ENCODE measurements at places on chromosomes 1 and 21. TPM values are rescaled to one million over a fixed set of nuclear protein-coding genes. Genes with fewer than 3 reads are reported as not detected.

Gene CFHR3
- total RNA-seq: 0.39 TPM

Gene TRAPPC3
- 35.7 TPM for total RNA-seq

Gene AMPD1
- total RNA-seq: 8.2 TPM

Gene SIPA1L2
- 30.8 TPM for total RNA-seq

Gene TPTE
- not detected for total RNA-seq

Gene CADM3
- total RNA-seq: 1.2 TPM

Gene SPRR2G
- 13.6 TPM for total RNA-seq

Gene HPCA
- not detected for total RNA-seq

Gene FYB2
- 0.30 TPM for total RNA-seq

Gene TMPRSS2
- 0.69 TPM for total RNA-seq

- no peak for DNase-seq
Measured at GRCh38 chr1:7319196-7319595, 451.9 kb upstream of the VAMP3 start.

- DNase-seq: no peak
Measured at GRCh38 chr1:192022827-192023226, 135.4 kb upstream of the RGS18 start.

GRCh38 chr1:238343852-238344251 lies 453.1 kb upstream of the ZP4 start:
- DNase-seq: no peak

DNA sequence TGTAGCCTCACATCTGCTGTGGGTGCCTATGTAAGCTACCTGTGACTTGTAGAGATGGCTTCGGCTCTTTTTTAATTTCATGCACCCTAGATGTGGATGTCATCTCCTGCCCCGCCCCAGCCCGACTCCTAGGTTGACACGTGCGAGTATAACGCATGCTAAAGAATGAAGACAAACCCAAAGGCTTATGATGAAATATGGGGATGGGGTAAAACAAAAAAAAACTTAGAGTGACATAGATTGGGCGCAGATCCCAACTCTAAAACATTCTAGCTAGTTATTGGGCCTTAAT lies 613 bp upstream of the ERO1B start:
- DNase-seq: no peak

- DNase-seq: no peak
Measured at GRCh38 chr1:203304391-203304918, 864 bp upstream of the BTG2 start.

DNA sequence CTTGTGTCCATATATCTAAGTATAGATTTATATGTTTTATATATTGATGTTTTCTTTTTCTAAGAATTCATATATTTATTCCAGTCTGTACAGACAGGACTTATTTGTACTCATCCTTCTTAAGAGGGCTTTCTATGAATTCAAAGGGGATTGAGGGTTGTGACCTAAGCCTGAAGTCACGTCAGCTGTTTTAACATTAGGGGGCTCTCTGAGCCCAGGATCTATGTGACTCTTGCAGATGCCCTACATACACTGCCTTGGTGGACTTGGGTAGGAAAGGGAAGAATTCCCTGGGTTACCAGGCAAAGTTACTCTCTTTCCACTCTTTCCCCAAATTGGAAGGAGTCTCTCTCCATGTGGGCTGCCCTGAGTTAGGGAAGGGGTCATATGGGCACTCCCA lies 283.8 kb upstream of the DAB1 start:
- no peak for DNase-seq

- DNase-seq: no peak
Measured at GRCh38 chr1:206698011-206698410, 13.3 kb downstream of the MAPKAPK2 start.

DNA sequence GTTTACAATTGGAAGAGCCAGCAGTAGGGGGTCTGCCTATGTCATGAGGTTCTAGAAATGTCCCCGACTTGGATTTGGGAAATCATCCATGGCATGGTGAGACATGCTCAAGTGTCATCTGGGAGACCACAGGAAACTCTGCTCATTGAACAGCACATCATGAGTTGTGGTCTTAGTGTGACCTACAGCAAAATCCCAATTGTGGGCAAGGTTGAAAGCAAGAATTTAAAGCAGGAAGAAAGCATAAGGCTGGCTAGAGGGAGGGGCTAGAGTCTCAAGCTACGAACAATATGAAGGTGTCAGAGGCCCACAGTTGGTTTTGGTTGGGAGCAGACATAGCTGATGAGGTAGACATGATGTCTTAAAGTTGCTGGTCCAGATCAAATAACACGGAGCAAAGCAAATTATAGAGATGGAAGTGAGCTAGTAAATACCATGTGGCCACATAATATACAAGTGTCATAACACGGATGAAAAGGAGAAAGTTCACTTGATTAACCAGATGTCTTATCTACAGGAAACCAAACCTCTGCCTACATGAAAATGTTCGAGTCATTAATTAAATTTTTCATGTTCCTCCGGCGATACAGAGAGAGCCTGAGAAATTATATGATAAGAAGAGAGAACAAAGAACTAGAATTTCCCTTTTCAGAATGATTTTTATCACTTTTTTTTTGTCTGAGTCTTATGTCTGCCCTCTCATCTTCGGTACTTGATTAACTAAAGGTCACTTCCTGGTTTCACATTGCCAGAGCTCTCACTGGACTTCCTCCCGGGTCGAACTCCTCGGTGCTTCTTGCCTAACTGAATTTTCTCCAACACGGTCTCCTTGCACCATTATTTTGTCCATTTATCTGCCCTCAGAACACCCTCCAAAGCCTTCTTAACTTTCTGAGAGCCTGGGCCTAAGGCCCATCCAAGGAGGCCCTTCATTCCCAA lies 67.5 kb upstream of the DUSP10 start:
- DNase-seq: no peak

GRCh38 chr1:11295905-11296304 lies 22.9 kb downstream of the UBIAD1 start:
- no peak for DNase-seq

DNA sequence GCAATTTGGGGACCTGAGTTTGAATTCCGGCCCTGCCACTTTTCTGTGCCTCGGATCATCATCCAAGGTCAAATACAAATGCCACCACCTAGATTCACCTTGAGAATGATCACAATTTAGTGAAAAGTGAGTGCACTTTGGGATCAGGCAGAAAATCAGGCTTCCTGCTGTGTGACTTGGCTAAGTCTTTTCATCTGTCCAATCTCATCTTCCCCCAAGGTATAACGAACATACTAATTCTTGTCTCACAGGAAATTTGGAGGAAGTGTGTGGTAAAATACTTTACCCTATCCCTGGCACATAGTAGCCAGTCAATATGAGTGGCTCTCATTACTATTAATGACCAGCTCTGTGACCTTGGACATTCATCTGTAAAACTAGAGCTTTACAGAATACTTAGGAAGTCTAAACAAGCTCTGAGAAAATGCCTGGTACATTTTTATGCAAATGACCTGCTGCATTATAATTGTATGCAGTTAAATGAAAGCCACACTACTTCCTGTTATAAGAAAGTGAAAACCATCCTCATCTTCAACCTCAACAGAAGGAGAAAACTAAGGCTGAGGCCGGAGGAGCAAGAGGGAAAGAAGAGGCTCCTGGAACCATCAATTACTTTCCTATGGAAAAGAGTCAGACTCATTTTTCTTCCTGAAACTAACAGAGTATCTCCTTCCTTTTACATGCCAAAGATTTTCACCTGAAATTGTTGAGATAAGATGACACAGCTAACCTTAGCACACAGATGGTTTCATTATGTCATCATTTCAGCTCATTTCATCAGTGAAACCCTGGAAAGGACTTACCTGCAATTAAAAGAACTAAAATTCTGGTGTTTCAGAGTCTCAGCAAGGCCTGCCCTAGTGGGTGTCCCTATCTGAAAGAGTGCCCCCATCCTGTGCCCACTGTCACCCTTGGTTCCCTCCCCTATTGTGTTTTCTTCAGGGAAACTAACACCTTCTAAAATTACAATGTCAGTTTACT lies 32.6 kb upstream of the RGS8 start:
- DNase-seq: no peak

- no peak for DNase-seq
Measured at GRCh38 chr1:79259390-79260336, 253.1 kb upstream of the ADGRL4 start.

- peak; percentile 57 for DNase-seq
Measured at GRCh38 chr1:78676347-78676982, 26.8 kb downstream of the IFI44 start.

GRCh38 chr1:87524021-87524754 lies 195.5 kb downstream of the LMO4 start:
- DNase-seq: no peak

- DNase-seq: no peak
Measured at GRCh38 chr1:227941509-227942020, 6.2 kb downstream of the WNT9A start.

DNA sequence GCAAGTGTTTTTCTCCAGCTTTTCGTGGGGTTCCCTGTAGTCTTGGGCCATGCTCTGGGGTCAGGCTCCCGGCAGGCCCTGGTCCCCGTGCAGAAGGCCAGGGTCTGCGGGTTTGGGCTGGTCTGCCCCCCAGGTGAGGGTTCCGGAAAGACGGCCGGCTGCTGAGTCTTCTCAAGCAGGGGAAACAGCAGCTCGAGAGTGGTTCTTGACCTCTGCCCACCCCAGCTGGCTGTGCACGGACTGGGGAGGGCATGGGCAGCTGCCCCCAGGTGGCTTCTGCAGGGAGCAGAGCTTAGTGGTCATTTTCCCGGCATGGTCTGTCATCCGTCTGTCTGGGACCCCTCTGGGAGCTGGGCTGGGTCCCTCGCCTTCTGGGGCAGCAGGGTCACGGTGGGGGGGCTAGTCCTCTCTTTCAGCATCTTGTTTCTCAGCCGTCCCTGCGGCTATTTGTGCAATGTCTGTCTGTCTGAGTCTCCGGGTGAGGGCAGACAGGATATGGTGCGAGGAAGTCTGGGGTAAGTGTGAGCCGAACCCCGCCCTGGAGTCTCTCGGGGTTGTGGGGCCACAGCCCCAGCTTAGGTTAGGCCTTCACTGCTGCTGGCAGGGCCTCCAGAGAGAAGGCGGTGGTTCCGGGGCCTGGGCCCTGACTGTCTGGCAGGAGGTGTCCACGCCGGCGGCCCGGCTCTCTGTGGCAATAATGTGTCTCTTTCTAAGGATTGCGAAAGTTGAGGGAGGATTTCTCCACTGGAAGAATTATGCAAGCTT lies 6.1 kb downstream of the SKI start:
- peak; percentile 48 for DNase-seq

GRCh38 chr1:55423376-55423775 lies 208.2 kb upstream of the USP24 start:
- DNase-seq: no peak

DNA sequence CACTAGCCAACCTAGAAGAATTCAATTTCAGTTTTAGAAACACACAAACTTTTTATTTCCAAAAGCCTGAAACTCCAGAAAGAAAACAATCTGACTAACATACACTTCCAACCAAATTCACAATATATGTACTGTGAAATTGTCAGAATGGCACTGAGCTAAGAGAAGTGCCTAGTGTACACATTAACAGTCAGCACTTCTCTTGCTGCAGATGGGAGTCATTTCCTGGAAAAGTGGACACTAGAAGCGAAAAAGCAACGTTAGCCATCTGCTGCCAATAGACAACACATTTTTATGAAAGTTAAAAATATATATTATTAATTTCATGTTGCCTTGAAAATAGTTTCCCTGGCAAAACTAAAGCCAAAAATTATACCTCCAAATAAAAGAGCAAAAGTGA lies 66.1 kb downstream of the EPS15 start:
- DNase-seq: no peak

DNA sequence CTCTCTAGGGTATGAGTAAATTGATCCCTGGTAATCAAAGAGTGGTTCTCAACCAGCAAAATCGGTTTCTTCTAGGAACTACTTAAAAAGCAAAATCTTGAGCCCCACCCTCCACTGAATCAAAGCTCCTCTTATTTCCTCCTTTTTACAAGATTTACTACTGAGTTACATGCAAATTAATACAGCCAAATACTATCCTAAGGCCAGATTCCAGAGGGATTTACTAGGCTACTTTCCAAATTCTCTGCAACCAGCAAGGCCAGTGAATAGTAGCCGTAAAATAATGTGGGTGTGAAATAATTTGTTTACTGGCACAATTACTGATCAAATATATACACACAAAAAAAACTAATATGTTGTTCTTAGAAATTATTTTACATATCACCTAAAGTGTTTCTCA lies 1583.8 kb downstream of the NCAM2 start:
- no peak for DNase-seq

GRCh38 chr1:156525856-156526489 lies 25.4 kb upstream of the MEF2D start:
- no peak for DNase-seq

DNA sequence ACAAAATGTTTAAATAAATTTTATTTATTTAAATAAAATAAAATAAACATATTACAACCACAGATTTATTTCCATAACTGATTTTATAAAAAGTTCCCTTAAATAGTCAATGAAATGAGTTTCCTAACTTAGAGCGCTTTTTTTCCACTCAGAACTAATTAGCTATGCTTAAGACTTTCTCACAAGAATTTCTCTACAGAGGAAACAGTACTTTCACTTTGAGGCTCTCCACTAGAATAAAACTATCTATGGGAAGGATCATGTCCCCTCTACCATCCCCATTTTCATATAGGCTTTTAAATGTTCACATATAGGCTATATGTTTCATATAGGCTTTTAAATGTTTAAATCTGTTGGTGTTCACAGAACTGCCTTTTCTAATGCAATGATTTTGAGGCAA lies 40.0 kb upstream of the DPH5 start:
- no peak for DNase-seq

GRCh38 chr1:183881387-183882131 lies 76.6 kb downstream of the RGL1 start:
- DNase-seq: peak; percentile 87

GRCh38 chr1:27099135-27099586 lies 55.8 kb downstream of the SLC9A1 start:
- DNase-seq: peak; percentile 59

DNA sequence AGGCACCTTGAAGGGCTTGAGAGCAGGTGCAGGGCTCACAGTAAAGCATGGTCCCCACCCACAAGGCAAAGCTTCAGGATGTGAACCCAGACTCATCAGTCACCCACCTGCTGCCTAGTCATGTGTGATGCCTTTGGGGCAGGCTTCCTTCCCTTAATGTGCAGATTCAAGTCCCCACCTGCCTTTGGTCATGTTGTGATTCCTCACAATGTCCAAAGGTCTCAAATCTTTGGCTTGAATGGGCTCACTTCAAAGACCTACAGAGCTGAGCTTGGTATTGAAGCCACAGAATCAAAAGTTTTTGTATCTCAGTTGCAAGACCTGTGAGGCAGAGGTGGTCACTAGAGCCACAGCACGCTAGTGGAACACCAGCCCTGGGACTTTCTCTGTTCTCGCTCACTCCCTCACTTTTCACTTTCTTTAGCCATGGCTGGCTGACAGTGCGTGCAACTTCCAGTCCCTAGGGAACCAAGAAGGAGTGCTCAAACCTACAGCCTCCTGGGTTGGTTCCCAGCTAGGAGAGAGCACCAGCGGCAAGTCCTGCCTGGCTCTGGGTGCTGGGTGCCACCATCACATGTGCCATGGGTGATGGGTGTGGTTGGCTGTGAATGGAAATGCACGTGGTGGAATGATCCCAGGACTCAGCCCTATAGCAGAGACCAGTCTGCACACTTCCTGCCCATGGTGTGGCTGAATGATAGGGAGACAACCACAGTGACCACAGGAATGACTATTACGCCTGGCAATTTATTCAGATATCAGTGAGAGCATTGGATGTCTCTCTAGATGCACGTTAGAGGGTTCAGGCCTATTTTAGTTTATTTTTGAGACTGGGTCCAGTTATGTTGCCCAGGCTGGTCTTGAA lies 26.4 kb upstream of the CLIC6 start:
- DNase-seq: no peak

- DNase-seq: no peak
Measured at GRCh38 chr1:161791904-161792655, 26.0 kb downstream of the ATF6 start.

- no peak for DNase-seq
Measured at GRCh38 chr1:212613440-212614335, 5.1 kb downstream of the ATF3 start.

- no peak for DNase-seq
Measured at GRCh38 chr1:75131565-75132241, 2.5 kb upstream of the LHX8 start.

Measured in skin of body (tissue), 3 donors.